ENCODE measurements at places on chromosomes 5 and 9.

DNA sequence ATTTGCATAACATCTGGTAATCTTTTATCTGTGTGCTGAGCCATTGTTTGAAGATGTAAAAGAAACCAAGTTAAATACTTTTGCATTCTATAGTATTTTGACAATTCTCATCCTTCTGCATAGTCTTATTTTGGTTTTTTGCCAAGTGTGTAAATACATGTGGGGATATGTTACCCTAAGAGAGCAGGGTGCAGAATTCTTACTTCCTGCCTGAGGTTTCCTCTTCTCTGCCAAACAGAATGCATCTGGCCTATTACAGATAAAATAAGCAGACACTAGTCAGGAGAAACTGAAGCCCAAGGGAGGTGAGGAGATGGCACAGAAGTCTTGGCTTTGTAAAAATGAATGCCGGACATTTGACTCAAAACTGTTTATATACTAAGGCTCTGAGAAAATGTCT is 462.1 kb downstream of the TMEM38B start:
- DNase-seq = no peak

- no peak for DNase-seq
Observed at GRCh38 chr5:36877667-36878391, 1.3 kb downstream of the NIPBL start.

DNA sequence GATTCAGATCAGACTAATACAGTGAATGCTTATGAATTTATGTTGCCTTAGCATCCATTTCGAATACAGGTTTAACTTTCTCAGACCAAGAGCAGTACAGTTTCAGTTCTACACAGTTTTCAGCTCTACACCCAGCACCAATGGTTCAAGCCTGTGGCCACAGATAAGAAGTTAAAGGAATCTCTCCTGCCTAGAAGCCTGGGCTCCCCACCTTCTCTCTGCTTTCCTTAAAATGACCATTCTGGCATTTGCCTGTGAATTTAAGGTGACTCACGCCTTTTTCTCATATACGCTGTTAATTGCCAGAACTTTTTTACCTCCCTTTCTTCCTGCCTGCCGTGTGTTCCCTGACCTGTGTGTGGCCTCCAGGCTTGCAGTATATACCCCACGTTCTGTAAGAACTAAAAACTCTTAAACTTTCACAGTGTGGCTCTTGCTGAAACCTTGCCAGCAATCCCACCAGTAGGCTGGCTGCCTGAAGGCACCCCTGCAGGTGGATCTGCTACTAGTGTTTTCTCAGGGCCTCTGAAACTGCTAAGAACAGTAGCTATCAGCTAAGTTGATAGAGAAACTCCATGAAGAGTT is 692.8 kb upstream of the CDH18 start:
- DNase-seq = no peak

- no peak for DNase-seq
Observed at GRCh38 chr9:6215562-6215961, at the start of gene IL33. IL33 (plus strand) TSS chr9:6215807; CDS start chr9:6241695, 25,888 bp downstream.

- no peak for DNase-seq
Observed at GRCh38 chr9:134809826-134810225, 70.8 kb upstream of the FCN2 start.

GRCh38 chr5:107949688-107950341 is 279.1 kb upstream of the EFNA5 start:
- DNase-seq = no peak

- no peak for DNase-seq
Observed at GRCh38 chr9:2192356-2192979, 177.3 kb downstream of the SMARCA2 start.

- no peak for DNase-seq
Observed at GRCh38 chr9:16899606-16900005, 29.1 kb upstream of the BNC2 start.

GRCh38 chr5:14809369-14810155 is 62.0 kb downstream of the ANKH start:
- DNase-seq = no peak

DNA sequence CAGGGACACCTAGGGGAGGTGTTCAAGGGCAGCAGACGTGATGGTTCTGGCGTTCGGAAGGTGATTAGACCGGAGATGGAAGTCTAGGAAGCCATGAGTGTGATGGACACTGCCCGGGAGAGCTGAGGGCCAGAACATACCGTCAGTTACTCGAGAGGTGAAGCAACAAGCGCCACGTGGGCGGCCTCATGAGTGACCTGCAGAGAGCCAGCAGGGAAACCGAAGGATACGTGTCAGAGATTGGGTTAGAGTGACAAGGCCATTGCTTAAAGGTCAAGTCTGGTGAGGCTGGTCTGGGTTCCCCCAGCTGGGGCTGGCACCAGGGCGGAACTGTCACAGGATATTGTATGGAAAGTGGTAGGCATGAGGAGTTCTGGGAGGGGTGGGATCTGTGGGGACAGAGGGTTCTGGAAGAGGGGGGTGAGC is 60.0 kb downstream of the C9orf50 start:
- no peak for DNase-seq

DNA sequence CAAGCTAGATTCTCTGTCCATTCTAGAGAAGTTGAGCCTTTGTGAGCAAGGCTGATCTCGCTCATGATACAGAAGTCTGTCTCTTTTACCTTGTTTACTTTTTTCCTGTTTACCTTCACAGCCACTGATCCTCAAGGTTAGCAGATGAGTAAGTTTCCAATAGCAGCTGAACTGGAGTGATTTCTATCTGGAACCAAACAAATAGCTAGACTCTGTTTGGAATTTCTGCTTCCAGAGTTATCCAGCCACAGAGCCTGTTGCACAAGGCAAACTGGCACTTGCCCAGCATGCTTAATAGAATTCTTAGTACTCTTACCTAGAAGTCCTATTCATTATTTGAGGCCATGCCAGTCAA is 12.8 kb upstream of the PANK3 start:
- DNase-seq = no peak

DNA sequence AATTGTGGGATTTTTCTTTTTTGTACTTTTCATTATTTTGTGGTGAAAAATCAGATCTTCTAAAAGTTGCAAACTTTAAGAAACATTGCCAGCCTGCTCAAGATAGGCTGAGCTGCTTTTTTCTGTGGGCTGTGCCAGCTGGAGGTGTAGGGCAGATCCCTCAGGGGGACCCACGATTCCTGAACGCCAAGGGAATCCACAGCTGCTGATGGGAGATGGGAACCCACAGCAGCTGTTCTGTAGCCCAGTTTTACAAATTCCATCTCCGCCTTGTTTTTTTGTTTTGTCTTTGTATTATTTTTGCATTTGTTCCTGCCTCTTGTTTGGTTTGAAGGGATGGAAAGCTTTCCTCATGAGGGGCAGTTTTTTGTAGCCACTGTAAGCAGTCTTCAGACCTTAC is 91.0 kb downstream of the WWC1 start:
- no peak for DNase-seq

- no peak for DNase-seq
Observed at GRCh38 chr5:77852068-77852513, 76.0 kb upstream of the TBCA start.

GRCh38 chr9:122821278-122821943 is 7.0 kb downstream of the PDCL start:
- DNase-seq = no peak

DNA sequence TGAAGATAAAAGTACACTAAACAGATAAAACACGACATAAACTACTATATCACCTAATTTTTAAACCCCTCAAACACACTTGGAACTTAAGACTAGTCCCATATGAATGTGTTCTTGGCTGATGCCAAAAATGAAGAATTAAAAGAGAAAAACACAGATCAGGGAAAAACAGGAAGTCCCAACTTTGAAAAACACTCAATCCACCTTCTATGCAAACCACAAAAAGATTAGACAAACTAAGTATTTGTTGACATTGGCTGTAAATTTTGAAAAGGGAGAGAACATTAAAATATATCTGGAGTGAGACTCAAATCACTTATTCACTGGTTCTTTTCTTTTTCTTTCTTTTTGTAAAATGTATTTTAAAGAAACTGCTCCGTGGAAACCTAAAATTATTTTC is 81.4 kb downstream of the ANKH start:
- no peak for DNase-seq

DNA sequence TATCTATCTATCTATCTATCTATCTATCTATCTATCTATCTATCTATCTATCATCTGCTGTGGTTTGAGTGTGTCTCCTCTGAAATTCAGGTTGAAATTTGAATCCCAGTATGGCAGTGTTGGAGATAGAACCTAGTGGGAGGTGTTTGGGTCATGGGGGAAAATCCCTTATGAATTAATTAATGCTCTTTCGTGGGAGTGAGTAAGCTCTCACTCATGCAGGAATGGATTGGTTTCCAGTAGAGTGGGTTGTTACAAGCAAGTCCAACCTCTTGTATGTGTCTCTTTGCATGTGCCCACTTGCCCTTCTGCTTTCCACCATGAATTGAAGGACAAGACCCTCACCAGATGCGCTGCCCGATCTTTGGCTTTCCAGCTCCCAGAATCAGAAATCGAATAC is 113.0 kb downstream of the ANXA1 start:
- no peak for DNase-seq

GRCh38 chr5:59617186-59617771 is 276.2 kb downstream of the PDE4D start:
- DNase-seq = no peak

GRCh38 chr5:21680641-21681040 is 1172.5 kb downstream of the CDH12 start:
- no peak for DNase-seq

- peak; percentile 17 for DNase-seq
Observed at GRCh38 chr5:164422400-164422799, 917.0 kb downstream of the MAT2B start.

GRCh38 chr5:175692235-175692995 is 34.5 kb downstream of the HRH2 start:
- DNase-seq = no peak

DNA sequence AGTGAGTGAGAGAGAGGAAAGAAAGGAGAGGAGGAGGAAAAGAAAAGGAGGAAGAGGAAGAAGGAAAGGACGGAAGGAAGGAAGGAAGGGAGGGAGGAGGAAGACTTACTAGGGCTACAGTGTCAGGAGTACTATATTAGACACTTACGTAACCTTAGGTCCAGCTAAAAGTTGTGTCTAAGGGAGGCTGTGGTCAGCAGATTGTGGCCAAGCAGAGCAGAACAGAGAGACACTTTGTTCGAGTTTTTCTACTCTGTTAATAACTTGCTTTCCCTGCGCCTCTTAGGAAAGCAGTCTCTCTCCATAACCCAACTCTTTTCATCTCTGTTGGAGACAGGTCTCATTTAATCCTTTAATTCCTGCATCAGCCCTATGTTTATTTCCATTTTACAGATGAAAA is 138.9 kb downstream of the KCNN2 start:
- DNase-seq = no peak

GRCh38 chr5:10328323-10328722 is 20.6 kb upstream of the CMBL start:
- no peak for DNase-seq

GRCh38 chr5:33691856-33692255 is 199.9 kb downstream of the ADAMTS12 start:
- no peak for DNase-seq

DNA sequence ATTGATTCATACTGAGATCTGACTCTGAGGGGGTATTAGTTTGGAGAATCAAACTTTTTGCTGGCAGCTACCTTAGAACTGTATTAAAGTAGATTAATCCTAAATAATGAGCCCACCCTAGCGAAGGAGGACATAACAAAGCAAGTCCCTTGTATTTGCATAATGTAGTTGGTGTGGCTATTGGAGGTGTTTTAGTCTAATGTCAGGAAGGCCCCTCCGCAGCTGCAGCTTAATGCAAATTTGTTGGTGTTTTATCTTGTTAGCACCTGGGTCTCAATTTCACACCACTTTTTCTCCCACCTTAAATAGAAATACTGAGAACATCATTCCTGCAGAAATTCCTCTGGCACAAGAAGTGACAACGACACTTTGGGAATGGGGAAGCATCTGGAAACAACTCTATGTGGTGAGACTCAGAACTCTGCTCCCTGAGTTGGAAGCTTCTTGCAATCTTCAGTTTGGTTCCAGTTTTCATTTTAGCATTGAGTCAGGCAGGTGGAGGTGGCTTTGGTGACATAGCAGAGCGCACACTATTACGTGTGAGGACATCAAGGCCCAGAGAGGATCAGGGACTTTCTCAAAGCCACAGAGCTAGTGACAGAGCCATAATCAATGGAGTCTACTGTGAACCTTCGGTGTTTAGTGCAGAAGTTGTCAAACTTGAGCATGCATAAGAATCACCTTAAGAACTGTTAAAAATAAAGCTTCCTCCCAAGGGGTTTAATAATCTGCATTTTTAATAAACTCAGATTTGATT is 33.9 kb downstream of the DOCK2 start:
- DNase-seq = no peak

- no peak for DNase-seq
Observed at GRCh38 chr5:122163121-122164069, 34.0 kb downstream of the ZNF474 start.

GRCh38 chr9:108125625-108126024 is 636.1 kb upstream of the KLF4 start:
- no peak for DNase-seq

DNA sequence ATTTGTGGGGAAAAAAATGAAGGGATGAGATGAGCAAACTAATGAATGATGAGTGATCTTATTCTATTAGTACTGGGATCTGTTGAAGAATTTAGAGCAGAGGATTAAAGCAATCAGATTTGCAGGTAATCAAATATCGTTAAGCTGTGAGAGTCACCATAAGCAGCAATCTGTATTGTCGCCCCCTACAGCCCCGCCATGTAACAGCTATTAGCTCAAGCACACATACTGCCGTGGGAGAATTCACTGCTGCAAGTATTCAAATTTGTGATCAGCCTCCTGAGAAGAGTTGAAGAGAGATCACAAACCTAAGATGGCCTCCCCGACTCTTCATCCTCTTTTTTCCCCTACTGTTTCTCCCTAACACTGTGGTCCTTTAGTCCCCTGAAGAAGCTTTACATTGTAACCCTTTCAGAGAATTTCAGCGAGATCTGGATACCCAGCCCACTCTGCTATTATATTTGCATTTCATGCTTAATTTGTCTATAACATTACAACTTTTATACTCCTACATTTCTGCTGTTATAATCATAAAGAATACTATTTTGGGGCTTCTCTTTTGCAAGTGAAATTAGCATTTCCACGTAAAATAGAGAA is 28.5 kb upstream of the PHF24 start:
- peak; percentile 23 for DNase-seq

DNA sequence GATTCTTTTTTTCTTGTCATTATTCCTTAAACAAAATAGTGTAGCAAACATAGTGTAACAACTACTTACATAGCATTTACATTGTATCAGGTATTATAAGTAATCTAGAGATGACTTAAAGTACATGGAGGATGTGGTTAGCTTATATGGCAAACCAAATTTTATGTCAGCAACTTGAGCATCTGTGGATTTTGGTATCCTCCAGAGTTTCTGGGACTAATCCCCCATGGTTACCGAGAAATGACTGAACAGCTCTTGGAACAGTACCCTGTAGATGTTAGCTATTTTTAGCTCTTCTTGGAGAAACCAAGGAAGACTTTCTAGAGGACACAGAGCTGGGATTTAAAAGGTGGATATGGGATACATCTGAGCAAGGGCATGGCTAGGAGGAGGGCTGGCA is 157.6 kb upstream of the KLF4 start:
- DNase-seq = no peak

DNA sequence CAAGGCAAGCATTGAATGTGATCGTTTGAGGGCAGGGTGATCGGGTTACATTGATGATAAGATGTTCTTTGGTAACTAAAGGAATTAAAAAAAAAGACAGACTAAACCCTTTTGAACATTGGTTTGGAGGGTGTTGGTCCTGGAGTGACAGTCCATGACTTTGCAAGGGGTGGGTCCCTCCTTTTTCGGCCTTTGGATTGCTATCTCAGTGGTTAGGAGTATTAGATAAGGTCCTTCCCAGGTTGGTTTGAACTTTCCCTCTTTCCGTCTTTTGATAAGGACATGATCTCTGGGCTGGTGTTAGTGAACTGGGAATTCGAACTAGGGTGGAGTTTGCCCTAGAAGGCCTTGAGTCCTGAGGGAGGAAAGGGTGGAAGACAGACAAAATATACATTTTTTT is 5.4 kb upstream of the ABO start:
- DNase-seq = no peak

Data from neuronal stem cell (in vitro differentiated cells).